Hepatic stellate cell (primary cell): ENCODE measurements at places on chromosomes 6 and 20.

DNA sequence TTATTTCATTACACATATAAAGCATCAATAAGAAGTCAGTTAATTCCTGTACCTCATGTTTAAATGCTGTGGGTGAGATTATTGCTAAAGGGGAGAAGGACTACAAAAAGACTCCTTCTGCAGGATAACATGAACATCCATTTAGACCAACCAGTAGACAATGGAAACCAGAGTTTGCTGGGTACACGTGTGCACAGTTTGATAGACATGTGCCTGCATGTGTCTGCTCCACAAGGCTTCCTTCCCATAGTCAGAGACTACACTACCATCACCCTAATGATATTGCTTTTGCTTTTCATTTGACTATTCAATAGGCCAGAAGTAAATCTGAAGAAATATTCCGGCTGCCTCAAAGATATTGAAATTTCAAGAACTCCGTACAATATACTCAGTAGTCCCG, 231.6 kb downstream of the ARHGAP18 start:
- no peak for DNase-seq

- DNase-seq = no peak
Measured at GRCh38 chr20:52959125-52959524, 13.0 kb upstream of the TSHZ2 start.

GRCh38 chr20:62167474-62167873, 15.4 kb upstream of the MTG2 start:
- DNase-seq = no peak

DNA sequence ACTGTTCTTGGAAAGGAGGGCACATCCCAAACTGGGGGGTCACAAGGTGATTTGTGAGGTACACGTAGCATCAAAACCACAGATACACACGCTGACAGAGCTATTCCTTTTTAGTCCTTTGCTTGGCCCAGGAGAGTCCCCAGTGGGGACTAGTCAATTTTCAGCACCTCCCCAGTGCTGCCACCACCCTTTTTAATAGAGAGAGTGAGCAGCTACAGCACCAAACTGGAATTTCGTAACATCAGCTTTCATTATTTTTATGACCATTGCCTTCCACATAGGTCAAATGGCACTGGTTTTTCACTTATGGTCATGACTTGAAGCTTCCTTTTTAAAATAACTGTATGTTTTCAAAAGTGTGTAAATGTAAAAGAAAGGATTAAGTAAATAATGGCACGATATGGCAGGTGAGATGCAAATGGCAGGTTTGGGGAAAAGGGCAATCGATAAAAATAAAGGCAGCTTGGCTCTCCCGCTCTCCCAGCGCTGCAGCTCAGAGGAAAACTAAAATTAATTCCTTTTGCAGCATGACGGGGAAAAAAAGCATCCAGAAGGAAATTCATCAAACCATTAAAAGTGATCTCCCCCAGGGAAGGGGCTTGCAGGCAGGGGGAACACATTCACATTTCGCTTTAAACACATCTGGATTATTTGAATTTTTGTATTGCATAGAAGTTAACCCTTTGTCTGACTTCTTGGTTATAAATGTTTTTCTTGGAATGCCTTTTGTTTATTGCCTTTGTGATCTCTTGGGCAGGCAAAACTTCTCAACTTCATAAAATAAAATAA, 95.2 kb downstream of the ANKRD60 start:
- no peak for DNase-seq

- no peak for DNase-seq
Measured at GRCh38 chr6:45732731-45733130, 282.9 kb downstream of the CLIC5 start.
